ENCODE measurements at places on chromosomes 2 and 18.

DNA sequence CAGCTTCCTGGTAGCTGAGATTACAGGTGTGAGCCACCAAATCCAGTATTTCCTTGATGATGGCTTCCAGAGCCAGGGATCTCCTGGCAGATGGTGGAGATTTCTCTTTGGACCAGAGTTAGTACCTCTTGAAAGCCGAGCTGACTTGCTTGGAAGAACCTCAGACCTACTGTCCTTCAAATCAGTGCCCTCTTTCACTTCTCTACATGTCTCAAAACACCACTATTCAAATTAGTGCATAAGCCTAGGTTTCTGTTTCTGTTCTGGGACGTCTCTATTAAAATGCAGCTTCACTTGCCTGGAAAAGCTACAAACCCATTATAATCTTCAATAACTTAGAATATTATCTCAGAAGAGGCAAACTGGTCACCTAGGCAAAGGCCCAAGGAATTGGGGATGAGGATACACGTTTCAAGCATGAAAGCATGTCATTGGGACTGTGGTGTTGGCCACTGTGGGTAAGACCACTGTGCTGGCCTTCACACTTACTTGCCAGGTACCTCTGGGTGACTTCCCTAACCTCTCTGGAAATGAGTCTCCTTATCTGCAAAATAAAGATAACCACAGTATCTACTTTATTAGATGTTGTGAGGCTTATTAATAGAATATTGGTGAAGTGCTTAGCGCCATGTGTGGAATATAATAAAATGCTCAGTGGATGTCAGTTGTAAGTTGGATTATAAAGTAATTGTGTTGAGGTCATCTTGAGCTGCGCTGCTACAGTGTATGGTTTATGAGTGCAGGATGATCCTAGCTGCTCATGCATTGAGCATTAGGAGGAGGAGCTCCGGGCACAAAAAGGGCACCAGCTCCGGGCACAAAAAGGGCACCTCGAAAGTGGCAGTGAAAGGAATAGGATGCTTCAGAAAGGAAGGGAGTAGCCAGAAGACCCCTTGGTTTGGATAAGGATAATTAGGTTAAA, 84.5 kb downstream of the DOCK10 start:
- no peak for DNase-seq

- no peak for DNase-seq
Measured at GRCh38 chr2:176685908-176686307, 416.7 kb downstream of the MTX2 start.

DNA sequence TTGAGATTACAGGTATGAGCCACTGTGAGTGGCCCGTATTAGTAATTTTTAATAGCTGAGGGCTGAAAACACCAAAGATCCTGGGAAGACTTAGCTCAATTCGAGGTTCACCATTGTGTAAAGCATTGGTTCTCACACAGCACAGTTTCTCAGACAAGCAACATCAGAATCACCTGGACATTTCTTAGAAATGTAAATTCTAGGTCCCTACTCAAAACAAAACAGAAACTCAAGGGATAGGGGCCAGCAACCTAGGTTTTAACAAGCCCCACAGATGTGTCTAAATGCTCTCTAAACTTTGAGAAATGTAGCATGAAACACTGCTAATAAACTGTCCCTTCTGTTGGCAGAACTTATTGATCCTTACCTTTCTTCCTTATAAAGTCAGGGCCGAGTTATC, 681.2 kb downstream of the RNF144A start:
- DNase-seq = no peak

- no peak for DNase-seq
Measured at GRCh38 chr2:80482276-80482675, 177.7 kb upstream of the LRRTM1 start.

DNA sequence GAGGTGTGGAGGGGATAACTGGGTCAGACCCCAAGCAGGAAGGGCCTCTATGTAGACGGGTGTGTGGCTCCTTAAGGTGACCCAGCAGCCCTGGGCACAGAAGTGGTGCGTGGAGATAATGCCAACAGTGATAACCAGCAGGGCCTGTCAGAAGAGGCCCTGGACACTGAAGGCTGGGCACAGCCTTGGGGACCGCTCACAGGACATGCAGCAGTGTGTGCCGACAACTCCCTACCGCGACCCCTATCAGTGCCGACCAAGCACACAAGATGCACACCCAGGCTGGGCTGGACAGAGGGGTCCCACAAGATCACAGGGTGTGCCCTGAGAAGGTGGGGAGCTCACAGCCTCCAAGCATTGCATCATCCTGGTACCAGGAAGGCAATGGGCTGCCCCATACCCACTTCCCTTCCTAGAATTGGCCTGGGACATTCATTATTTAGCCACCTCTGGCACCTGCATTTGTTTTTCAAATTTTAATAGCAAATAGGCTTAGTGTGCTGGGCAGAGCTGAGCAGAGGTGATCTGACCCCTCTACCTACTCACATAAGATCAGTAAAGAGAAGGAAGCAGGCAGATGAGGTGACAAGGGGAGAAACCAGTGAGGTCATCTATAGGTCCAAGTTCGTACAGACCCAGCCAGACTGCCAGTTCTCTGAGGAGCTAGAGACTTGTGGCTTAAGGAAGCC, 55.2 kb downstream of the BCL11A start:
- peak; percentile 71 for DNase-seq

DNA sequence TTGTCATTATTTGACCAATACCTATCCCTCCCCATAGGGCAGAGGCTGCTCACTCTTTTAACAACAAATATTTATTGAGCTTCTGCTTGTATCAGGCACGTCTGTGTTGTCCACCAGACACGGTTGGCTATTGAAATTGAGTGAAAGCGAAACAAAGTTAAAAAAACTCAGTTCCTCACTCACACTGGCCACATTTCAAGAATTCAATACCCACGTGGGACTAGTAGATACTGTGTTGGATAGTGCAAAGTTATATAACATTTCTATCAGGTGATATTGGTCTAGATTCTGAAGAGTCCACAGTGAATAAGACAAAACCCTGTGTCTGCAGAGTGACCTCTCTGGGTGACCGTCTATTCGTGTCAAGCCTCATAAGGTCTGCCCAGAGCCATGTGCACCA, 43.9 kb upstream of the GALR1 start:
- DNase-seq = no peak

GRCh38 chr2:10135296-10136089, 13.0 kb downstream of the RRM2 start:
- peak; percentile 8 for DNase-seq

GRCh38 chr18:79495591-79496071, 99.9 kb downstream of the NFATC1 start:
- peak; percentile 72 for DNase-seq

GRCh38 chr2:228771774-228772173, 499.3 kb downstream of the PID1 start:
- DNase-seq = no peak

GRCh38 chr2:25302758-25303375, 38.9 kb downstream of the DNMT3A start:
- DNase-seq = no peak

DNA sequence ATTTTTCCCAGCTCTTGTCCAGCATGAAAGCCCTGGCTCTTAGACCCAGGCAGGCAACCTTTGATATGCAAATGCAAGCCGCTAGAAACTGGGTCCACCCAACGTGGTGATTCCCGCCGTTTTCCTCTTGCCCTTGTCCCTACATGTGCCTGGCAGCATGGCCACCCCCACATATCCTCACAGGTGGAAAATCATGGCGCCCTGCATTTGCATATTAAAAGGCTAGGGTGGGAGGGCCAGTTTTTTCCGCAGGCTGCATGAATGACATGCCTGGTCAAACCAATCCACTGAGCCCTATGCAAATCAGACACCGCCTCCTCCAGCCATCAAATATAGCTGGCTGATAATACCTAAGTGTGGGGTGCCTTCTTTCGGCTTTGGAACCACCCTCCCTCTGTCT, 1091.8 kb upstream of the NXPH2 start:
- no peak for DNase-seq

DNA sequence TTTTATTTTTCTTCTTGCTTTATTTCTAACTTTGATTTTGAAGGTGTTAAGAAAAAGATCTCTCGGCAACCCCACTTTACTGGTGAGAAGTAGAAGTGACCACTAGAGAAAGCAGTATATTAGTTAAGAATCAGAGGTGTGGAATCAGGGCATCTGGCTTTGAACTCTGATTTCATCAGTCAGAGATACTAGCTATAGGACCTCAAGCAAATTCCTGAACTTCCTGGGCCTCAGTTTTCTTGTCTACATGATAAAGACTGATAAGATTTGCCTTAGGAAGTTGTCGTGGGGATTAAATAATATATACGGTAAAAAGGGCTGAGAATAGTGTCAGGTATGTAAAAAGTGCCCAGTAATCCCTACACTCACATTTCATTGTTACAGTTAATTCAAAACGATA, 440.3 kb upstream of the CRIM1 start:
- DNase-seq = no peak

GRCh38 chr18:78169174-78169864, 810.3 kb upstream of the SALL3 start:
- no peak for DNase-seq

DNA sequence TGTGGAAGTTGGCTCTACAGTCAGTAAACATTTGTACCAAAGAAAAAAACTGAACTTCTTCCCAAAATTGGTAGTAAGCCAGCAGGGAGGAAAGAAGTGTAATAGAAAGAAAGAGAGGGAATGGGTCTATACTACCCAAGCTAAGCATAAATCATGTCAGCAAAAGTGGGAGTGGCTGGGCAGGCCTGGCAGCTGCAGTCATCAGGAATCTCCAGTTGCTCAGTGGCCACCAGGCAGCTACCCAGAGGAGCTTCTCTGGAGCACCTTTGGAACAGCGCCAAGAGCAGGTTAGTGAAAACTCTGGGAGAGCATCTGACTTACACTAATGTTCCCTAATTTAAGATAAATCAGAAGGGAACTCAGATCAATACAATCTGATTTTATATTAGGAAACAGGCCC, 14.3 kb downstream of the FRZB start:
- no peak for DNase-seq

GRCh38 chr2:134491022-134491421, 227.8 kb downstream of the TMEM163 start:
- DNase-seq = no peak

DNA sequence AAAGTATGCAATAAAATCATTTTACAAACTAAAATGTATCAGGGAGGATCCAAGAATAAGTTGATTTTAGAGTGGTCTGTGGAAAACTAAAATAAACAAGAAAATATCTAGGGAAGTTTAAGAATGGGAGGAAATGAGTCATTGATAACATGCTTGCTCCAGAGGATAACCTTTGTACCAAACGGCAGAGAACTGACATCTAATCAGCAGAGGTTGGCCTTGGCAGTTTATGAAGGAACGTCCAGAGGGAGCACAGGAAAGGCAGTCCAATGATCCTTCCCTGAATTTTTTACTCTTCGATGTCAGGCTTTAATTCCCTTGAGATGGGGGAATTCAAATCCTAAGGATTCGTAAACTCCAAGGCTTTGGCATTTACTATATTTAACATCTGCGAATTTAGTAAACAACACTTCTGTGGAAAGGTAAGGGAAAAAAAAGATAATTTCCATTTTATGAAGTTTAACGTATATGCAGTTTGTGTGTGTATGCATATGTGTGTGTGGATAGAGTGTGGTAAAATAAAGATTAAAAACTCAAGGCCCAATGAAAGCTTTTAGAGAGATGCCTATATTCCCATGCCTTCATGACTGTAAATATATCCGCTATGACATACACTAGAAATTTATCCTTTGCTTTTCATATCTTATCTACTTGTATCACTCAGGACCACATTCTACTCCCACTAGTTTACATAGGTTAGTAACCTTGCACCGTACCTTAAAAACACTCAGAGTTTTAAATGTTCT, 8.7 kb upstream of the INPP1 start:
- DNase-seq = no peak

- DNase-seq = no peak
Measured at GRCh38 chr18:13597068-13597467, 129.3 kb downstream of the FAM210A start.

DNA sequence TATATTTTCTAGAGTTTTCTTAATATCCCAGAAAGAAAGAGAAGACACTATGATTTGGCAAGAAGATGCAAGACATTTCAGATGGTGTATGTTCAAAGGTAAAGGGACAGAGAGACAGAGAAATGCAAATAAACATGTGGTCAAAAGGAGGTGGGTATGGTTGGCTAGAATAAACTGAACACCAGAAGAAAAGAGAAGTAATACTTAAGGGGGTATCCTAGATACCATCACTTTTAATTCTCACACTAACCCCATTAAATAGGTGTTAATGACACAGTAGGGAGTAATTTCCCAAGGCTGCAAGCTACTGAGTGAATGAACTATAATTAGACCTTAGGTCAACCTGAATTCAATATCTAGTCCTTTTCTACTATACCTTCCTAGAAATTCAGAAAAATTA, 111.2 kb upstream of the CD226 start:
- DNase-seq = no peak

GRCh38 chr2:8094526-8094925, 587.3 kb upstream of the ID2 start:
- DNase-seq = no peak

GRCh38 chr2:26807788-26808460, 22.1 kb downstream of the CENPA start:
- DNase-seq = no peak

DNA sequence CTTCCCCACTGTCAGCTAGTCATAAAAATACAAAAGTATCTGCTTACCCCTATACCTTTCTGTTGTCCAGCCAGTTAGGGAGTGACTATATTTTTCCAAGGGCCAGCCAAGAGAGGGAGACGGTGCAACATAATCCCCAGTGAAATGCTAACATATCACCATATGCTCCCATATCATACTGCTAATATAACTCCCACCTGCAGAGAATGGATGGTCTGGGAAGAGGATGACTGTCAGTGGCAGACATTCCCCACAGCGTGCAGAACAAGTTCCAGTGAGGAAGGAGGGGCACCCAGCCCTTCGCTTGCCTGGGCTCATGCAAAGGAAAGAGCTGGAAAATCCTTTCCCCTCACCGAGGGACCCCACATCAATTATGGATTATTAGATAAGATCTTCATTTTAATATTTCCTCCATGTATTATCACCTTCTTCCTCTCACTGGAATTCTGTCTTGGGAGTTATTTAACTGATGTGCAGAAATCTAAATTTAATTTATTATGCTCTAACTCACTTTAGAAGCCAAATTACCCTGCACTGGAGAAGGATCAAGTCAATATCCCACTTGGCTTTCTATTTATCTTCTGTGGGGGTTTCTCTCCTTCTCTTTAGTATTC, 135.6 kb downstream of the GALNT14 start:
- DNase-seq = no peak

DNA sequence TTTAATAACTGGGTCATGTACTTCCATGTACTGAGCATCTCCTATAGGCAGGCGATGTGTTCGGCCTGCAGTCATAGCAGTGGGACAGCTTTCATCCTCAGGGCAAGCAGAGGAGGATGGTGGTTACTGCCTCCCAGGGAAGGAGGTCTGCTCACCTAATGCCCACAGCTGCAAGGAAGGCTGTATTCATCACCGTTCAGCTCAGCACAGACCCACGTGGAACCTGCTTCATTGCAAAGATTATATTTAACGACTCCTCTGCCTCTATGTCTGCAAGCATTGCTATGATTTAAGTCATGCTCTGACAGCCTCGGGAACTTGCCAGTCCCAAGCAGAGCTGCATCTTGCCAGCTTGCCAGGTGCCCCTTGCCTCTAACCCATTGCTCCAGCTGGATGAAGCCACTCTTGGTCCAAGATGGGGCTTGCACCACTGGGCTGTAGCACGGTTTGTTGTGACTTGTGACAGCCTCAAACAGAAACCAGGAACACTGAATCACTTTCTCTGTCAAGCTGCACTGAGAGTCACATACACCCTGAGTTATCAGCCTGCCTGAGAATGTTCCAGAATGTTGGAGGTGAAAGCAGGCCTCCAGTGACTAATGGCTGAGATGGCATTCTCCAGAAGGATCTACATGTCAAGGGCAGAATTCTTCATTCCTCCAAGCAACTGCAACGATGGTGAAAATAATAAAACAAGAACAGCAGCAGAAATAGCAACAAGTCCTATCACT, 651.1 kb upstream of the ID2 start:
- no peak for DNase-seq
